ENCODE measurements at places on chromosomes 1 and 21. TPM values are rescaled to one million over a fixed set of nuclear protein-coding genes. Genes with fewer than 3 reads are reported as not detected.

DNA sequence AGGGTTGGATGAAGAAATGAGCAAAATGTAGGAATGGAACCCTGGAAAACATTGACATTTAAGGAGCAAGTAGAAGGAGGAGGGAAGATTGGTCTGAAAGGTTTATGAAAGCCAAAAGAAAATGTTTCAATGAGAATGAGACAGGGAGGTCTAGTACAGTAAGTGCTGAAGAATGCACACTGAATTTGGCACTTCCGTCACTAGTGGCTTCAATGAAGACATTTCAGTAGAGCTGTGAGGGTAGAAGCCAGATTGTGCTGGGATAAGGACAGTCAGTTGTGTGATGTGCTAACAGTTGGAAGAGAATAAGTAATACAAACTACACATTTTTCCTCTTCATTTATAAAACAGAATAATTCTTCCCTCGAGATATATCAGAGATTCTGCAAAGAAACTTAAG is 17.1 kb downstream of the THEM4 start:
- H3K4me1 ChIP-seq = no peaks in the 10 kb centered on the region
- H3K27ac ChIP-seq = no peak overlapping the region
- no peak overlapping the region for H3K4me3 ChIP-seq
- no peak for DNase-seq
- no peaks in the 10 kb centered on the region for H3K27me3 ChIP-seq

GRCh38 chr21:36716836-36717235 is 17.9 kb downstream of the SIM2 start:
- no peaks in the 10 kb centered on the region for H3K4me1 ChIP-seq
- no peak overlapping the region for H3K4me3 ChIP-seq
- no peaks in the 10 kb centered on the region for H3K27me3 ChIP-seq
- no peak for DNase-seq

- no peak overlapping the region for H3K27ac ChIP-seq
- DNase-seq = no peak
- H3K4me3 ChIP-seq = no peak overlapping the region
- H3K36me3 ChIP-seq = no peaks in the 10 kb centered on the region
- no peaks in the 10 kb centered on the region for H3K27me3 ChIP-seq
- peaks cover 9% of the 10 kb centered on the region for H3K4me1 ChIP-seq
Measured at GRCh38 chr1:235898126-235898525, 31.4 kb upstream of the LYST start.

- H3K4me1 ChIP-seq = peaks cover 32% of the 10 kb centered on the region
- H3K27me3 ChIP-seq = no peaks in the 10 kb centered on the region
- peak overlapping the region; percentile 19 for H3K27ac ChIP-seq
- H3K36me3 ChIP-seq = peaks cover 11% of the 10 kb centered on the region
- no peak overlapping the region for H3K4me3 ChIP-seq
Measured at GRCh38 chr1:9315411-9316079, 22.9 kb downstream of the SPSB1 start.

DNA sequence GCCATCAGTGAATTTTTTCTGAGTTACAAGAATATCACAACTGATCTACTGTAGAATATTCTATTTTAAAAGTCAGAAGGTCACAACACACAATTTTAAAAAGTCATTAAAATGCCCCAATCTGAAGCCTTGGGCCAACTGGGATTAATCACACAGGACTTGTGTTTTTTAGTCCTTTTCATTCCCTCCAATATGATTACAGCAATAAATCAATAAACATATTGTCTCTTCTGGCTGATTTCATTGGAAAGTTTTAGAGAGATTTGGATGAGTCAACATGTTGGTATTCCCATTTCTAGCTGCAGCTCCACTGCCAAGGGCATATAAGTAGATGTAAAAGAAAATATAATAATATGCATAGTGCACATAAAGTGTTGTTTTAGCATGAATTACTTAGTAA is 85.8 kb downstream of the NIBAN1 start:
- H3K4me3 ChIP-seq = no peak overlapping the region
- H3K27ac ChIP-seq = peak overlapping the region; percentile 27
- H3K4me1 ChIP-seq = peaks cover 7% of the 10 kb centered on the region
- no peaks in the 10 kb centered on the region for H3K36me3 ChIP-seq
- peak; percentile 39 for DNase-seq

GRCh38 chr1:173430677-173431303 is 46.3 kb upstream of the PRDX6 start:
- H3K27ac ChIP-seq = peak overlapping the region; percentile 86
- H3K4me3 ChIP-seq = no peak overlapping the region
- no peak for DNase-seq
- H3K36me3 ChIP-seq = no peaks in the 10 kb centered on the region

- no peaks in the 10 kb centered on the region for H3K27me3 ChIP-seq
- H3K36me3 ChIP-seq = no peaks in the 10 kb centered on the region
- no peak overlapping the region for H3K4me3 ChIP-seq
- DNase-seq = no peak
- H3K27ac ChIP-seq = no peak overlapping the region
Measured at GRCh38 chr1:235552146-235552716, 48.0 kb upstream of the B3GALNT2 start.

DNA sequence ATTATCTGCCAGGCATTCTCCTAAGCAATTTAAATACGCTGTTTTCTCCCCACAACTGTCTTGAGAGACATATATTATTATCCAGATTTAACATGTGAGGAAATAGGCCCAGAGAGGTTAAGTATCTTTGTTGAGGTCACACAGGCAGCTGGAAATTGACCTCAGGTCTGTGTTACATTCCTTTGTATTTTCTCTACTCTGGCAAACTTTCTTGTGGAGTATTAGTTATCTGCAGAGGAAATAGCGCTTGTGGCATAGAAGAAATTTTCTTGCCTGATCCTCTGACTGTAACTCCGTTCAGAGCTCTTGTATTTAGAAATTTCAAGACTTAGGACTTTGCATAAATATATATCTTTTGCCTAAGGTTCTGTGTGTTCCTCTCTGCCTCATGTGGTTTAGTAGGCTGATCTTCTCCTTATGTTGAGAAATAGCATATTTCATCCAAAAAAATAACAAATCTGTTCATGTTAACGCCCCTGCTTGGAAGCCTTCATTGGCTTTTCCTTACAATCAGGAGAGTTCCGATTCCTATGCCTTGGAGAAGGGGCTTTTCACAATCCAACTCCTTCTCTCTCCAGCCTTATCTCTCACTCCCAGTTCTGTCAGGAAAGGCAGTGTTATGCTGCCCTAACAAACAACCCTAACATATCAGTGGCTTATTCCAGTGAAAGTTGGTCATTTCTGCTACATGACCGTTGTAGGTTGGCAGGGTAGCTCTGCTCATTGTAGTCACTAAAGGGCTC is 2.5 kb upstream of the JUN start:
- H3K4me3 ChIP-seq = no peak overlapping the region
- H3K27me3 ChIP-seq = no peaks in the 10 kb centered on the region
- H3K36me3 ChIP-seq = peaks cover 22% of the 10 kb centered on the region
- H3K4me1 ChIP-seq = peaks cover 14% of the 10 kb centered on the region
- H3K27ac ChIP-seq = peak overlapping the region; percentile 34

DNA sequence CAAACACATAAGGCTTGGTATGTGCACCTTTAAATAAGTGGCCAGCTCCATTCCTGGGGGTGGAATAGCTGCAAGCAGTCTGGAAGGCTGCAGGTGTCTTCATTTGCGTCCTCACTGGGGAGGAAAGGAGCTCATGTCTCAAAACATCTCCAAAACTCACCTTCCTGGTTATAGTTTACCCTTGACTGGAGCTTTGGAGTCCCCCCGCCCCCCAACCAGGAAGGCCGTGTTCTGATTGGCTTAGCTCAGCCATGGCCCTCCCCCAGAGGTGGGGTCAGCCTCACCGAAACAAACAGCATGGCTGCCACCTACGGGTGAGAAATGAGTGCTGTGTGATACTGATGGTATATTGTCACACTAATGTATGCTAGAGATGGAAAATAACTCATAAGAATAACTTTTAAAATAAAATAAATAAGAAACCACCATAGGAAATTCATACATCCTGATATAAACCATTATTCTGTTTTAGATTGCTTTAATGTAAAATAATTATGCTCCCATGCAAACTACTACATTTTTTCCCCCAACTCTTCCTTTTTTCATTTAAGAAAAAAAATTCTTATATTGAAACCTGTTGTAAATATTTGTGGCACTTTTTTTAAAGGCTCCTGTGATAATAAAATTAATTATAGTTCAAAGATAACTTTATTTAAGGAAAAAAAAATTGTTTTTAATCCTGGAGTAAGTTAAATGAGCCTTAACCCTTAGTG is 90.8 kb downstream of the ZP4 start:
- H3K4me1 ChIP-seq = no peaks in the 10 kb centered on the region
- no peak overlapping the region for H3K27ac ChIP-seq
- no peaks in the 10 kb centered on the region for H3K36me3 ChIP-seq

GRCh38 chr1:105785021-105785420 is 1271.5 kb upstream of the PRMT6 start:
- no peaks in the 10 kb centered on the region for H3K36me3 ChIP-seq
- H3K27ac ChIP-seq = no peak overlapping the region
- H3K27me3 ChIP-seq = no peaks in the 10 kb centered on the region
- no peak overlapping the region for H3K4me3 ChIP-seq
- no peaks in the 10 kb centered on the region for H3K4me1 ChIP-seq

DNA sequence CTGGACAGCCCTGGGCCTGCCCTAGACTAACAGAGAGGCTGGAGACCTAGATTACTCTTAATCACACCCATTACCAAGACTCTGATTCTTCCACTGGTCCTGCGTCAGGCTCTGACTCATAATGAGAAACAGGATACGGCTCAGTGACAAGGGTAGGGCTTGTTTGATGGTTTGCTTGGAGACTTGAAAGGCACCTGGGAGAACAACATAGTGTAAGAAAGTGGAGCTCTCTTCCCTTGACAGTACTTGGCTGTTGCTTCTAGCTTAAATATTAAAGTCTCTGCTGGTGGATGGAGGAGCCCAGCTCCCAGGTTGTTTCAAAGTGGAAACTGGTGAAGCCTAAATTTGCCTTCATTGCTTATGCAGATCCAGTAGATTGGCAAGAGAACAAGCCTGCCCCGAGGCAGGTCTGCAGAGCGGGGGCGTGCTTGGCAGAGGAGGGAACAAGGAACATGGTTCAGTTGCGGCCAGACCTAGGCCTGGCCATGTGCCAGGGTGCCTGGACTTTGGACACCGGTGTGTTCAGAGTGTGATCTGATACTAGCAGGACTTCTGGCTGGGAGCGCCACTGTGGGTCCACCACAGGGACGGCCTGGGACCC is 480.6 kb downstream of the CAMTA1 start:
- DNase-seq = peak; percentile 95
- H3K27me3 ChIP-seq = no peaks in the 10 kb centered on the region
- no peak overlapping the region for H3K4me3 ChIP-seq
- H3K27ac ChIP-seq = peak overlapping the region; percentile 31
- no peaks in the 10 kb centered on the region for H3K36me3 ChIP-seq

DNA sequence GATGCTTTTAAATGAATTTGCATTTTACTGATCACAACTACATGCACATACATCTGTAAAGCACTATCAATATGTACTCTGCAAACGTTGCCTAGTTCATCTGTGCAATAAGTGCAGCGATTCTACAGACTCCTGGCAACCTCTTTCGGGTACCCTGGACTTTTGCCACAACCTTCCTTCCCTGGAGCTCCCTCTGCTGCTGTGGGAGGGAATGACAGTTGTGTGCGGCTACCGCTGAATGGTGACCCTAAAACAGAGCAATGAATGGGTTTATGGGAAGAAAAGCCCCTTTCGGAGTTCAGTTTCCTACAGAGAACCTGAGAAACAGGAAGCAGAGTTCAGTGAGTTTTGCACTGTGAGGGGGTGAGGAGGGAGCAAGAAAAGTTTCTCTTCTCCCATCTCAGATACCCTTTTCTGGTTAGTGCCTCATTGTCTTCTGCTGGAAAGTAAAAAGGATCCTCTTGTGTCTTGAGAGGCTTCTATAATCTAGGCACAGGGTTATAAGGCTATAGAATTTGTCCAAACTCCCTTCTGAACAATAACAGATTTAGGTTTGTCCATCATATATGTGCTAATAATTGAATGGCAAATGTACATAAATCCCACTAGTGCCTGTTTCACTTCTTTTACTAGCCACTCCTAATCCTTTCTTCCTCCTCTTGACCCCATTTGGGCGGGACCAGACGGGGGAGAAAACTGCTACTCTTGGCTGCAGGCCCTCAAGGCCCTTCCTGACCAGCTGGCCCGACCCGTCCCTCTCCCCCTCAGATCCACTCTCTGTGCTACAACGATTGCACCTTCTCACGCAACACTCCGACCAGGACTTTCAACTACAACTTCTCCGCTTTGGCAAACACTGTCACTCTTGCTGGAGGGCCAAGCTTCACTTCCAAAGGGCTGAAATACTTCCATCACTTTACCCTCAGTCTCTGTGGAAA is 19.8 kb upstream of the SARS1 start:
- DNase-seq = peak; percentile 79
- peaks cover 58% of the 10 kb centered on the region for H3K36me3 ChIP-seq
- no peaks in the 10 kb centered on the region for H3K27me3 ChIP-seq
- no peak overlapping the region for H3K27ac ChIP-seq

DNA sequence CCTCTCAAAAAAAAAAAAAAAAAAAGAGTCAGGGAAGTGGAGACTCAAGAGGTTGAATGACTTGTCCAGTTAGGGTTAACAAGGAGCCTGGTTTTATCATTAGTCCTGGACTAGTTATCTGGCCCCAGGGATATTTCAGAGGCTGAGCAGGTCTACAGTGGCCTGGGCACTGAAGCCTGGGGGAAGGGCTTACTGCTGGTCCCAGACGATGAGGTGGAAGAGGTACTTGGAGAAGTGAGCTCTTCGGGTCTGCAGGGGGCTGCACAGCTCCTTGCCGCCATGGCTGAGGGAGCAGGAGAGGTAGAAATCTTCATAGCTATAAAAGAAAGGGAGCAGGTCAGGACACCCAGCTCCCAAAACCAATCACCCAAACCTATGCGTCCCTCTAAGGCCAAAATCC is 40.1 kb downstream of the PIK3C2B start:
- H3K36me3 ChIP-seq = peaks cover 72% of the 10 kb centered on the region
- no peaks in the 10 kb centered on the region for H3K27me3 ChIP-seq
- no peak for DNase-seq
- no peak overlapping the region for H3K4me3 ChIP-seq

- H3K27ac ChIP-seq = no peak overlapping the region
- no peak overlapping the region for H3K4me3 ChIP-seq
- peaks cover 17% of the 10 kb centered on the region for H3K27me3 ChIP-seq
- DNase-seq = no peak
- H3K4me1 ChIP-seq = no peaks in the 10 kb centered on the region
- no peaks in the 10 kb centered on the region for H3K36me3 ChIP-seq
Measured at GRCh38 chr21:46674430-46675007, 39.0 kb downstream of the PRMT2 start.

GRCh38 chr1:27745466-27745865 is 19.7 kb downstream of the FAM76A start:
- H3K36me3 ChIP-seq = peaks cover 29% of the 10 kb centered on the region
- DNase-seq = no peak
- H3K27ac ChIP-seq = no peak overlapping the region
- H3K4me1 ChIP-seq = no peaks in the 10 kb centered on the region
- H3K4me3 ChIP-seq = no peak overlapping the region

- no peak overlapping the region for H3K4me3 ChIP-seq
- no peak overlapping the region for H3K27ac ChIP-seq
- H3K36me3 ChIP-seq = no peaks in the 10 kb centered on the region
- peak; percentile 36 for DNase-seq
- H3K4me1 ChIP-seq = no peaks in the 10 kb centered on the region
Measured at GRCh38 chr21:14613486-14614224, 67.5 kb upstream of the SAMSN1 start.

GRCh38 chr1:9559673-9560072 is 20.4 kb downstream of the SLC25A33 start:
- H3K27me3 ChIP-seq = no peaks in the 10 kb centered on the region
- peaks cover 39% of the 10 kb centered on the region for H3K36me3 ChIP-seq
- DNase-seq = no peak
- no peak overlapping the region for H3K4me3 ChIP-seq
- peaks cover 64% of the 10 kb centered on the region for H3K4me1 ChIP-seq
- H3K27ac ChIP-seq = peak overlapping the region; percentile 46

Gene DNAI4
- 6.2 TPM for total RNA-seq

Gene ZNF593OS
- not detected for total RNA-seq

Gene OR14K1
- total RNA-seq = not detected

Gene VHLL
- not detected for total RNA-seq

Gene LEFTY1
- not detected for total RNA-seq

Gene E2F2
- total RNA-seq = 1.8 TPM

Gene SUSD4
- 5.5 TPM for total RNA-seq

Measured in stomach (tissue), 19 donors.